Esophagus squamous epithelium (tissue), 5 donors: ENCODE measurements at places on chromosomes 16 and 17.

DNA sequence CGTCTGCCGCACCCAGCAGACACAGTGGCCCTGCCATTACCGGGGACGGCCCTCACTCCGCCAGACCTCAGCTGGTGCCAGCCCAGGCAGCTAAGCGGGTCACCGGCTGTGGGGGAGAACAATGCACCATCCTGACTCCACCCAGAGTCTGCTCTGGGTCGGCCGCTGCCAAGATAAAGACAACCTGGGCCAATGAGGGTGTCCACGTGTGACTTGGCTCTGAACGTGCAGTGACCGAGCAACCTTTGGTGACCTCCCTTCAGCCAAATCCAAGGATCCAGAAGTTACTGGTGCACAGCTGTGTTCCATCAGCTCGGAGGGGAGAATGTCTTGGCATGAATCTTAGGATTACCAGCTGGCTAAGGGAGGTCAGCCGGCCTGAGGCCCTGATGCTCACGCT, 155.9 kb downstream of the NTN1 start:
- DNase-seq: no peak

GRCh38 chr16:27289669-27290068, 21.1 kb upstream of the NSMCE1 start:
- no peak for DNase-seq

- DNase-seq: no peak
Observed at GRCh38 chr17:8707332-8708024, 37.2 kb downstream of the CCDC42 start.

DNA sequence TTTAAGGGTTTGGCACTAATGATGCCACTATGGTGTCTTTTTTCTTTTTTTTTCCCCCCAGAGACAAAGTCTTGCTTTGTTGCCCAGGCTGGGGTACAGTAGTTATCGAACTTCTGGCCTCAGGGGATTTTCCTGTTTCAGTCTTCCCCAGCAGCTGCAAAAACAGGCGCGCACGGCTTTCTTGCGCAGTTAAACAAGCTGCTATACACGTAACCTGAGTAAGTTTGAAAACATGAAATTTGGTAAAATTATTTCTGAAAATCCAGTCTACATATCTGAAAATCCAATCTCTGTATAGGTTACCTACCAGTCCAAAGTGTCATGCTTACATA, 11.8 kb downstream of the TEX14 start:
- no peak for DNase-seq

GRCh38 chr17:5874486-5874885, 195.7 kb upstream of the WSCD1 start:
- no peak for DNase-seq

- no peak for DNase-seq
Observed at GRCh38 chr17:40561871-40562611, 3.2 kb downstream of the CCR7 start.

DNA sequence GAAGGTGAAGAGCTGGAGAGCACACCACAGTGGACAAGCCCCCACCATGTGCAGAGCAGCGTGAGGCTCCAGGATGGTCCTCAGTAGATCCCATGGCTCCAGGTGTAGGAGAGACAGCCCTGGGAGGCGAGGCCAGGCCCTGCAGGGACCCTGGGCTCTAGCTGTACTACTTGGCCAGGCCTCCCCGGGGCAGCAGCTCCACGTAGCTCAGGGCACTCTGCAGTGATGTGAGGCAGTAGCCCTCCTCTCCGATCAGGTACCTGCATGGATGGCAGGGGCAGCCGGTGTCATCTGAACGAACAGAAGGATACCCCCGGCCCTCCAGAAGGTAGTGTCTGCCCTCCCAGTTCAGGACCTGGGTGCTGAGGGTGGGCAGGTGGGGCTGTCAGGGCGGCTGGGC, 6.2 kb upstream of the SPATA2L start:
- no peak for DNase-seq

GRCh38 chr17:79082311-79083190, 7.9 kb downstream of the ENGASE start:
- no peak for DNase-seq

- no peak for DNase-seq
Observed at GRCh38 chr17:2691965-2692780, 19.4 kb downstream of the CLUH start.
